ENCODE measurements at places on chromosomes 2 and 18. TPM values are rescaled to one million over a fixed set of nuclear protein-coding genes. Genes with fewer than 3 reads are reported as not detected.

ANKMY1 gene
- 12.8 TPM for total RNA-seq

CMPK2 gene
- total RNA-seq, result 41.7 TPM

RFX8 gene
- total RNA-seq, result 0.09 TPM

CCT4 gene
- total RNA-seq, result 65.2 TPM

NOTO gene
- total RNA-seq, result not detected

KIF3C gene
- 0.67 TPM for total RNA-seq

DNA sequence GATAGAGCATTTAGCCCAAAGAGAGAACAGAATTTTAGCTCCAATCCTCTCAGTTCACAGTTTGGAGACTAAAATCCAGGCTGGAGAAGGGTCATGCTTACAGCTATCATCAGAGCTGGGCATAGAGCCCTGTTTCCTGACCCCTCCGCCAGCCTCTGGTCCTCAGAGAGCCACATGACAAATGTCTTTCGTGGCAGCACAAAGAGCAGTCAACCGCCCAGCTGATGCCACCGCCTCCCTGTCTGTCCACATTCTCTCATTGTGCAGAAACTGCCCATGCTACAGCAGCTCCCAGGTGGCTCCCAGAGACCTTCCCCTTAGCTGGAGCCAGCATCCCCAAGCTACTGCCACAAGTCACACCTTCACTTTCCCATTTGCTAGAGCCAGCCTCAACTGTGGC lies 7.6 kb downstream of the KCNK3 start:
- DNase-seq, result no peak
- no peaks in the 10 kb centered on the region for H3K36me3 ChIP-seq
- H3K4me1 ChIP-seq, result no peaks in the 10 kb centered on the region
- H3K27ac ChIP-seq, result no peak overlapping the region
- H3K4me3 ChIP-seq, result no peak overlapping the region

GRCh38 chr2:9797086-9797485 lies 46.2 kb upstream of the TAF1B start:
- no peak overlapping the region for H3K27ac ChIP-seq
- H3K36me3 ChIP-seq, result no peaks in the 10 kb centered on the region
- peaks cover 3% of the 10 kb centered on the region for H3K4me1 ChIP-seq
- H3K4me3 ChIP-seq, result no peak overlapping the region
- H3K27me3 ChIP-seq, result no peaks in the 10 kb centered on the region

- H3K4me1 ChIP-seq, result no peaks in the 10 kb centered on the region
- no peak overlapping the region for H3K27ac ChIP-seq
- DNase-seq, result no peak
- H3K27me3 ChIP-seq, result peaks cover 2% of the 10 kb centered on the region
These were observed 27.3 kb upstream of the MAL start for GRCh38 chr2:94997981-94998930.

DNA sequence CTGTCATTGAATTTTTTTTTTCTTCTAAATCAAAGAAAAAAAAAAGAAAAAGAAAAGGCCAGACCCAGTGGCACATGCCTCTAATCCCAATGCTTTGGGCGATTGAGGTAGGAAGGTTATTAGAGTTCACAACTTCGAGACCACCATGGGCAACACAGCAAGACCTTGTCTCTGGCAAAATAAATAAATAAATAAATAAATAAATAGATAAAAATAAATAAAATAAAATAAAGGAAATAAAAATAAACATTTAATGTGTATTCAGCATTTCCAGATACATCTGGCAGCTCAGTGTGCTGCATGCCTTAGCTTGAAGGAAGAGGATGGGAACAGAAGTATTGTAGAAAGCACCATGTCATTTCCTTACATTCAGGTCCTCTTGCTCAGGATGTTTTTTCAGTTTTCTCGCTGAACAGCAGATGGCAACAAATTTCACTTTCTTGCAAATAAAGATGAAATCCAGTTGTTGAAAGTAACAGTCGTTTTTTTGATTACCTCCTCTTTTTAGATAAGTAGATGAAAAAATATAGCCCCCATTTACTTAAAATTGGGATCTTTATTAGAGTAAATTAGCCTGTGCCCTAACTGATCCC lies 25.7 kb upstream of the FAM178B start:
- DNase-seq, result no peak
- H3K4me3 ChIP-seq, result no peak overlapping the region
- no peaks in the 10 kb centered on the region for H3K4me1 ChIP-seq
- H3K27ac ChIP-seq, result no peak overlapping the region
- H3K36me3 ChIP-seq, result no peaks in the 10 kb centered on the region

GRCh38 chr2:64457524-64457923 lies 3.6 kb downstream of the LGALSL start:
- no peak for DNase-seq
- peaks cover 14% of the 10 kb centered on the region for H3K4me1 ChIP-seq
- no peak overlapping the region for H3K27ac ChIP-seq
- no peaks in the 10 kb centered on the region for H3K27me3 ChIP-seq
- H3K36me3 ChIP-seq, result peaks cover 13% of the 10 kb centered on the region

DNA sequence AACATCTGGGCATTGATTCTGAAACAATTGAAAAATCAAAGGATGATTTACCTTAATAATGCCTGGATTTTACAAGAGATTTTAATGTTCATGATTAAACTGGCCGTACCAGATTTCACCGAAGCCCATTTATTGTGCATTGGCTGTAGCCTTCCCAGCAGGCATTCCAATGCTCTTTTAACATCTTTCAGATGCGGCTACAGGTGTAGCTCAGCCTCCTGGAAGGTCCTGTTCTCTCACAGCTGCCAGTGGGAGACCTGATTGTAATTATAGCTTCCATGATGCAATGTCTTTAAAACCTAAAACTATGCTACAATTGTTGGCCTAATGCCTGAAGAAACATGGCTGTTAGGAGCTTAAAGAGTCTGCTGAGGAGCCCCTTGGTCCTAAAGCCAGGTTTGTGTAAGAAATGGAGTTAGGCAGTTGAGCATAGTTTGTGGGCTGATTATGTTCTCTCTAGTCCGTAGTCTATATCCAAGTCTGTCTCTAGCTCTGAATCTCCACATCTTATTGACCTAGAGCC lies 147.4 kb downstream of the CERS6 start:
- H3K27ac ChIP-seq, result no peak overlapping the region
- no peak overlapping the region for H3K4me3 ChIP-seq
- H3K36me3 ChIP-seq, result peaks cover 1% of the 10 kb centered on the region
- no peak for DNase-seq

- peaks cover 13% of the 10 kb centered on the region for H3K36me3 ChIP-seq
- H3K27me3 ChIP-seq, result no peaks in the 10 kb centered on the region
- DNase-seq, result no peak
- H3K27ac ChIP-seq, result no peak overlapping the region
- H3K4me1 ChIP-seq, result no peaks in the 10 kb centered on the region
These were observed 22.5 kb upstream of the CDKL4 start for GRCh38 chr2:39266139-39266805.

DNA sequence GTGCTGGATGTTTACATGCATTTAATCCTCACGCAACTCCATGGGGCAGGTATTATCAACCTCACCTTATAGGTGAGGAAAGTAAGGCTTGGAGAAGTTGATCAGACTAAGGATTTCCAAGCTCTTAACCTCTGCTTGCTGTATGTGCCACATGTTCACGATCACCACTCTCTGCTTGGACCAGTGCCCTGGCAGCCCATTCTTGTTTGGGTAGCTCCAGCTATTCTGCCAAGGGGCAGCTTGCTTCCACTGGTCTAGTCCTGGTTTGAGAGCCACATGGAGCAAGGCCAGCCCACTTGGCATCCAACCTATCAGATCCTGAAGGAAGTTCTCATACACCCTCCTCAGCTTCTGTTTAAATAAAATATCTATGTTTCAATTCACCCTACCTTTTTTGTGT lies 14.3 kb downstream of the PLB1 start:
- DNase-seq, result no peak
- no peak overlapping the region for H3K27ac ChIP-seq
- no peak overlapping the region for H3K4me3 ChIP-seq
- H3K27me3 ChIP-seq, result no peaks in the 10 kb centered on the region
- H3K4me1 ChIP-seq, result no peaks in the 10 kb centered on the region

DNA sequence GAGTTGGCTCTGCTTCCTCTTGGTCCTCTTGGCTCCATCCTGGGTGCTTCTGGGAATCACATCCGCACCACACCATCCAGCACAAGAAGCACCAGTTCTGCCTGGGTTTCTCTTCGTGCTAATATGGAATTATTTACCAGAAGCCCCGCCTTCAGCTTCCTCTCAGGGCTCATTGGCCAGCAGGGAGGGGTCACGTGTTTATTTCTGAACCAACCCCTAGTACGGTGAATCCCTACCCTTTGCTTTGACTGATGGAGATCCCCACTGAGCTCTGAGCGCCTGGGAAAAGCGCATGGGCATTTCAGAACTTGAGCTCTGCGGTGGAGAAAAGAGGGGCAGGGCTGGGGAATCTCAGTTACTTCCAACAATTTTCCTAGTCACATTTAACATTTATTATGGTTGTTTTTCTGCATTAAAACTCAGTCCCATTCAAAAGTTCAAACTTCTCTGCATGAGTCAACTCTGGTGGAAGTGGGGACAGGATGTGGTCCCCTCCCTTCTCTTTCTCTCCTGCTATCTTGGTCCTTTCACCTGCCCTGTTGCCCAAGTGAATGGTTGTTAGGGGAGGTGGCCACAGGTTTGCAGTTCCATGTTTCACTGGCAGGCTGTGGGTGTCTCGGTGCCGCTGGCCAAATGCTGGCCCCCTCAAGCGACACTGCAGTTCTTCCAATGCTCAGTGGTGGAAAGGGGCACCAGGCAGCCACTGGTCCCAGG lies 76.4 kb upstream of the TTC39C start:
- H3K27me3 ChIP-seq, result no peaks in the 10 kb centered on the region
- no peak overlapping the region for H3K4me3 ChIP-seq
- DNase-seq, result no peak
- H3K27ac ChIP-seq, result no peak overlapping the region

DNA sequence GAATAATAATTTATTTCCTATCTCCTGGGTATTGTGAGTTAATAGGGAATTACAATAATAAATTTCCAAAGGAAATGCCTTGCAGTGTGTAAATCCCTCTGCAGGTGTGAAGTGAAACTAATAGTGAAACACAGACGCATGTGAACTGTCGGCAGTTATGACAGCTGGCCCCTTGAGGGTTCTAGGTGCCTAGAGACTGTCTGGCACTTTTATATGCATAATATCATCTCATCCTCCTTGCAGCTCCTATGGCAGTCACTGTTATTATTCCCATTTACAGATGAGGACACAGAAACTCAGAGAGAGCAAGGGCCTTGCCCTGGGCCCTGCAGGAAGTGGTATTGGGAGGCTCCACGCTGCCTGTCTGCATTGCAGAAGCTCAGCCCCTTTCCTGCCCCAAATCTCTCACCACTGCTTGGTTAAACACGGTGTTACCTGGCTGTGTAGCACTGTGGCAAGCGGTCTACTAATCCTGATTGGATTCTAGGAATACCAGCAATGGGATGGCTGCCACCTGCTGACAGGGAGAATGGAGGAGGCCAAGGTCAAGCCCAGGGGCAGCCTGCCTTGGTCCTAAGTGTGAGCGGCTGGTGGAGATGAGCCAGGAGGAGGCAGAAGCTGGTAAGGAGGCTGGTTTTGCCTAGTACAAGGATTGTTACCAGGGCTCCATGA lies 32.8 kb upstream of the ACKR3 start:
- no peaks in the 10 kb centered on the region for H3K36me3 ChIP-seq
- H3K4me1 ChIP-seq, result no peaks in the 10 kb centered on the region
- no peaks in the 10 kb centered on the region for H3K27me3 ChIP-seq
- H3K27ac ChIP-seq, result no peak overlapping the region

DNA sequence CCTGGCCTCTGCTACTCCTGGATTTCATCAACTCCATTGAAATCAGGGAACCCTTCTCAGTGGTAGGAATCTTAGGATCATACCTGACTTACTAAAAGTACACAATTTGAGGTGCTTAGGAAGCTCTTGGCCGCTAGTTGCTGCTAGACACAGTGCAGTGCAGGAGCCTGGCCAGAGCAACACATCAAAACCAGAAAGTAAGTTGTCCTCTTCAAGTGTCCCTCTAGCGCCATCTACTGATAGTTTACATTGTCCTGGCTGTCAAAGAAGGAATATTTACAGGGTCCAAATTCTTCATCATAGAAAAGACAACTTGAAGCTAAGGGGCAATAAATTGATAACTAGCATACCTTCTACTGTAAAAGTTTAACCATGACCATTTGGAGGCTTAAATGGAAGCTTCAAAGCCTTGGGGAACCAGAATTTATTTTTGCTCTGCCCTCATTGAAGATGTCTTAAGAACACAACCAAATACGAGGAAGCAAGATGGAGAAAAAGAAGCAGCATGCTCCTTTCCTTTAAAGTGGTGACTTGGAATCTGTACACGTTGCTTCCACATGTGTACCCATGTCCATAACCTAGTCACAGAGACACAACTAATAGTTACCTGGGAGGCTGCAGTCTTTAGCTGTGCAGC lies 889.1 kb upstream of the GCFC2 start:
- H3K4me3 ChIP-seq, result no peak overlapping the region
- H3K4me1 ChIP-seq, result no peaks in the 10 kb centered on the region
- no peaks in the 10 kb centered on the region for H3K27me3 ChIP-seq
- H3K36me3 ChIP-seq, result no peaks in the 10 kb centered on the region
- no peak for DNase-seq
- no peak overlapping the region for H3K27ac ChIP-seq

DNA sequence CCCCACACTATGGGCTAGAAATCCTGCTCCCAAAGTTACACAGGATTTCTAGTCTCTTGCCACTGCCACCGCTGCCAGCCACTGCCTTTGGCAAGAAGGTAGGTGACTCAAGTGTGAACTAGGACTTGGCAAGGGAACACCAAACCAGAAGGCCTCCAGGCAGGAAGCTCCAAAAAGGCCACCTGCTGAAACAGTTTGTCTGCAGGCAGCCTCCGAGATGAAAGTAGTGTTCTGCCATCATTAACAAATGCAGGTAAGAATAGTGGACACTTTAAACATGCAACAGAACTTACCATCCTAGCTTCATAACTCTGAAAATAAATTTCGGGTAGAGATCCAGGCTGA lies 3.9 kb downstream of the ANKRD44 start:
- no peaks in the 10 kb centered on the region for H3K36me3 ChIP-seq
- H3K4me1 ChIP-seq, result peaks cover 4% of the 10 kb centered on the region
- H3K27me3 ChIP-seq, result no peaks in the 10 kb centered on the region

DNA sequence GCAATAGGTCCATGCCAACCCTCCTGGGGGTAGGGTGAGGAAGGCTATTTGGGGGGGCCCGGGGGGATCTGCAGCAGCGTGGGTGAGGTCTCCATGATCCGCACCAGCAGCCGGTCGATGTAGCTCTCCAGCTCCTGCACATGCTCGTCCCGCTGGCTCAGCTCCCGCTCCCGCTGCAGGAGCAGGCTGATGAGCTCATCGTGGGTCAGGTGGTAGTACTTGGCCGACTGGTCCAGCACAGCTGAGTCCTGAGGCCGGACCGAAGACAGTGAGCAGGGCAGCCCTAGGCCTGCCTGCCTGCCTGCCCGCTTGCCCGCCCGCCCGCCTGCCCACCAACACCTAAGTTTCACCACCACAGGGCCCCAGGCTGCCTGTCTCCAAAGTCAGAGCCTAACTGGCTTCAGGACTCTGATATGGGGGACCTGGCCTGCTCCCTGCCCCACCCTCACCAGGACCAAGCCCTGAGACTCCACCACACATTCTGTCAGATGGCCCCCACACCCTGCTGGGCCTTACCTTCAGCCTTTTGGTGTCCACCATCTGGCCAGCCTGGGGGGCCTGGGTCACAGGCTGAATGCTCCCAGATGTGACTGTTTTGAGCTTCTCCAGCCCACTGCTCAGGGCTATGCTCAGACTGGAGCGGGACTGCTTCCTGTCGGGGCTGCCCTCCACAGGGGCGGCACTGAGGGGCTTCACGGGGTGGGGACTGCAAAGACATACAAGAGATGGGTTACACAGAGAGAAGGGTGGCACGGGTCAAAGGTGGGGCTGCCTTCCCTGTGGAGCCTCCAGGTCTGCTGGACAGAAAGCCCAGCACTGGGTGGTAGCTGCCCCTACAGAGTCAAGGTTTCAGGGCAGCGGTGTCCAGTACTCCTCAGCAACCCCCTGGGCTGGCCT lies 4.2 kb upstream of the SFXN5 start:
- peaks cover 13% of the 10 kb centered on the region for H3K4me1 ChIP-seq
- DNase-seq, result no peak
- H3K27me3 ChIP-seq, result no peaks in the 10 kb centered on the region

Data from liver (tissue), 10 donors.